ENCODE measurements at places on chromosomes 6 and 20. TPM values are rescaled to one million over a fixed set of nuclear protein-coding genes. Genes with fewer than 3 reads are reported as not detected.

UBE2C gene
- total RNA-seq, result 1.9 TPM

C6orf15 gene
- not detected for total RNA-seq

BTNL2 gene
- not detected for total RNA-seq

KCNQ2 gene
- total RNA-seq, result not detected

TBX18 gene
- 75.2 TPM for total RNA-seq

HTR1E gene
- total RNA-seq, result not detected

- H3K36me3 ChIP-seq, result no peaks in the 10 kb centered on the region
- peak; percentile 61 for DNase-seq
- H3K4me1 ChIP-seq, result no peaks in the 10 kb centered on the region
- H3K4me3 ChIP-seq, result no peak overlapping the region
Measured at GRCh38 chr6:14743474-14744211, 502.2 kb upstream of the JARID2 start.

DNA sequence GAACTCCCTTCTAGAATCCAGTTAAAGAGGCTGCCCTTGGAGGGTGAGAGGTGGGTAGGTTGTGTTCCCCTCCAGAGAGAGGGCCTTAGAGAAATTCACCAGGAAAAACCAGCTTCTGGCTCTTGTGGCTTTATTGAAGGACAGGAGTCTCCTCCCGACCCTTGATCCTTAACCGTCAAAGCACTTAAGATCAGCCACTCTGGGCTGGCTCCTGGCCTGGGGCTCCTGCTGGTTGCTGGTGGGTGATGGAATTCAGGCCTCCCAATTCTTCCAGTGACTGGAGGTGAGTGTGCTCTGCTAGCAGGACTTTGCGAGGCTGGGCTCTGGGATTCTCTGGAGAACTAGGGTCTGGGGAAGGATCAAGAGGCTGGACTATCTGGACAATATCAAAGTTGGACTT, 75.6 kb upstream of the LGSN start:
- no peaks in the 10 kb centered on the region for H3K27me3 ChIP-seq
- no peaks in the 10 kb centered on the region for H3K36me3 ChIP-seq
- no peak for DNase-seq
- H3K4me1 ChIP-seq, result no peaks in the 10 kb centered on the region
- no peak overlapping the region for H3K4me3 ChIP-seq

GRCh38 chr6:113317442-113317841, 539.7 kb upstream of the MARCKS start:
- H3K36me3 ChIP-seq, result no peaks in the 10 kb centered on the region
- no peak overlapping the region for H3K4me3 ChIP-seq
- H3K27ac ChIP-seq, result no peak overlapping the region

DNA sequence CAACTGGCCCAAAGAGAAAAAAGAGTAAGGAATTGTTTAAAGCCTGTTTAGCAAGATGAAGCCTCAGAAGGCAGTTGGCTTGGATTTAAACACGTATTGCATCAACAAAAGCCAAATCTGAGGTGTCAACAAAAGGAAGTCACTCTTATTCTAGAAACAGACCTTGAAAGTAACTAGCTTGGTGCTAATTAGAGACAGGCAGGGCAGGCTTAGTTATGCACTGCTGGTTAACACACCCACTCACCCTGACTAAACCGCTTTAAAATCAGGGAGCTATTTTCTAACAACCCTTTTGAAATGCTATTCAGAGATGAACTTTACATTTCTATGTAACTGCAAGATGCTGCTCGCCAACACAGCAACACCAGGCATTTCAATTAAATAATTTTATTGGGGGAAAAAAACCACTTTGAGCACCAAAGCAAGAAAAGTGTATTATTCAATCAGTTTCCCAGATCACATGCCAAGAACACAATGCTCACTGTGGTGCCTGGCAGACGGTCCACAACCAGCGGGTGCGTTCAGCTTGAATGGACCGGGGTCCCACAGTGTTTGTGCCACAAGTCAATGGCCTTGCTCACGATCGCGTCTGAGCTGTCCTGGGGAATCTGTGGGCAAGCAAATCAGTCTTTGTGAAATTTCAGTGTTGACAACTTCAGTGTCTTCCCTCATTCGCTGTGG, 23.6 kb downstream of the TBC1D7 start:
- H3K27me3 ChIP-seq, result no peaks in the 10 kb centered on the region
- no peaks in the 10 kb centered on the region for H3K36me3 ChIP-seq
- no peak for DNase-seq
- no peak overlapping the region for H3K27ac ChIP-seq
- no peaks in the 10 kb centered on the region for H3K4me1 ChIP-seq
- no peak overlapping the region for H3K4me3 ChIP-seq

DNA sequence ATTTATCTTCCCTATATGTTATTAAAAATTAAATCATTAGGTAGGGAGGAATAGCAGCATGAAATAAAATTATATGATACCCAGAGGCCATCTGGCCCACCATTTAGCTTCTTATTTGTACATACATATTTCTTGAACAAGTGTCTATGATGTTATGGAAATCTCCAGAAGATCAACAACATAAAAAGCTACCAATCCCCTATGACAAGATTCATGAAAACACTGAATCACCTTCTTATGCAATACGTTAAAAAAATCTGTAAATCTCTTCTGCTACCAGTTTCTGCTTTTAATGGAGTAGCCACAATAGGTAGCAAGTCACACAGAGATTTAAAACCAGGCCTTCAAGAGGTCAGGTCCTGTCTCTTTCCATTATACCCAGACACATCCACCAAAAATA, 125.8 kb upstream of the ENPP5 start:
- peaks cover 1% of the 10 kb centered on the region for H3K36me3 ChIP-seq
- no peak overlapping the region for H3K27ac ChIP-seq
- no peak for DNase-seq
- no peaks in the 10 kb centered on the region for H3K27me3 ChIP-seq
- H3K4me3 ChIP-seq, result no peak overlapping the region

DNA sequence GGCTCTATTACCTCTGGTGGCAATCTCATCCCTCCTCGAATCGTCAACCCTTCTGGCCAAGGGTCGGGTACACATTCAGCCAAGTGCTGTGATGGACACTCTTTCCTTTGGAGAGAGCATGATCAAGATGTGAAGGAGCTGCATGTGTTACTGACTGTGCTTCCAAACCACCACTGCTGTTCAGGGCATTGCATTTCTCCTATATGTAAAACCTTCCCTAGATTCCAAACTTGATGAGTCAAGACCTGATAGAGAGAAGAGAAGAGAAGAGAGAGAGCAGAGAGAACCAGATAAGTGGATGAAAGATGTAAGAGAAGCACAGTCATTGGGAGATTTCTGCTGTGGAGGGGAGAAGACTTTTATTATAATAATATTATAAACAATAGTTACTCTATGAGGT, 162.2 kb downstream of the KCNQ5 start:
- no peak overlapping the region for H3K4me3 ChIP-seq
- peak overlapping the region; percentile 22 for H3K27ac ChIP-seq
- no peaks in the 10 kb centered on the region for H3K27me3 ChIP-seq
- H3K36me3 ChIP-seq, result no peaks in the 10 kb centered on the region
- peaks cover 11% of the 10 kb centered on the region for H3K4me1 ChIP-seq

DNA sequence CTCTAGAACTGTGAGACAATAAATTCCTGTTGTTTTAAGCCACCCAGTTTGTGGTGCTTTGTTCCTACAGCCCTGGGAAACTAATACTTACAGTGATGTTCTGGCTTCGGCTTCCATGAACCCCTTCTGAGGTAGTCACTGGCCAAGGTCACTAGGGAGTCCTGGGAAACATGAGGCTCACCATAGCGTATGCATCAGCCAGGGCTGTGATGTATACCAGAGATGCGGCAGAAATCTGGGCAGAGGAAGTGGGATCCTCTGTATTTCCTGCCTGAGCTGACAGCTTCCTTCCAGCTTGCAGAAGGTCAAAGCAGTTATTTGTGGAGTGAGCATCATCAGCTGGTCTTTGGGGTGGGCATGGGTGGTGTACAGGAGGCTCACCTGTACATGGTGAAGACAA, 27.9 kb downstream of the KAT14 start:
- H3K4me1 ChIP-seq, result peaks cover 3% of the 10 kb centered on the region
- no peak overlapping the region for H3K27ac ChIP-seq
- H3K27me3 ChIP-seq, result no peaks in the 10 kb centered on the region
- H3K36me3 ChIP-seq, result no peaks in the 10 kb centered on the region
- no peak for DNase-seq

- no peaks in the 10 kb centered on the region for H3K27me3 ChIP-seq
- no peak overlapping the region for H3K4me3 ChIP-seq
- no peaks in the 10 kb centered on the region for H3K4me1 ChIP-seq
Measured at GRCh38 chr6:125932451-125932795, 24.1 kb upstream of the HINT3 start.

GRCh38 chr6:73612611-73613010, 41.2 kb downstream of the SLC17A5 start:
- DNase-seq, result no peak
- peaks cover 6% of the 10 kb centered on the region for H3K36me3 ChIP-seq
- no peak overlapping the region for H3K27ac ChIP-seq
- no peaks in the 10 kb centered on the region for H3K27me3 ChIP-seq
- H3K4me3 ChIP-seq, result no peak overlapping the region

DNA sequence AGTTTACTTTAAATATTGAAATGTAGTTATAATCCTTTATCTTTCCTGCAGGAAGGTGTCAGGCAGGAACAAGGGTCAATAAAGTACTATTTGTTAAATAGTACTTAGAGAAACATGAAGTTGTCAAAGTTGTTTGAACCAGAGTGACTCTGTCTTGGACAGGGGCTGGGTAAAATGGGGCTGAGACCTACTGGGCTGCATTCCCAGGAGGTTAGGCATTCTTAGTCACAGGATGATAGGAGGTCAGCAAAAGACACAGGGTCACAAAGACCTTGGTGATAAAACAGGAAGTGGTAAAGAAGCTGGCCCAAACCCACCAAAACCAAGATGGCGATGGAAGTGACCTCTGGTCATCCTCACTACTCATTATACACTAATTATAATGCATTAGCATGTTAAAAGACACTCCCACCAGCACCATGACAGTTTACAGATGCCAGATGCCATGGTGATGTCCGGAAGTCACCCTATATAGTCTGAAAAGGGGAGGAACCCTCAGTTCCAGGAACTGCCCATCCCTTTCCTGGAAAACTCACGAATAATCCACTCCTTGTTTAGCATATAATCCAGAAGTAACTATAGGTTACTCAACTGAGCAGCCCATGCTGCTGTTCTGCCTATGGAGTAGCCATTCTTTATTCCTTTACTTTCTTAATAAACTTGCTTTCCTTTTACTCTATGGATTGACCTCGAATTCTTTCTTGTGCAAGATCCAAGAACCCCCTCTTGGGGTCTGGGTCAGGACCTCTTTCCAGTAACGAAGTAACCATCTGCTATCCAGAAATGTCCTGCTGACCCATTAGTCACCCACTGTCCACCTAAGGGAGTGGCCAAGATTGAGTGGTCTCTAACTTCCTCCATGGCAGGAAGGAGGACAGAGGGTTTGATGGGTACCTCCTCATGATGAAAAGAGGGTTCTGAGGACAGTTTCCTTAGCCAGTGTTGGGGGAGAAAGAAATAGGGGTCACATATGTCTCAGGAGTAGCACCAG, 19.6 kb downstream of the SLC22A2 start:
- no peaks in the 10 kb centered on the region for H3K36me3 ChIP-seq

DNA sequence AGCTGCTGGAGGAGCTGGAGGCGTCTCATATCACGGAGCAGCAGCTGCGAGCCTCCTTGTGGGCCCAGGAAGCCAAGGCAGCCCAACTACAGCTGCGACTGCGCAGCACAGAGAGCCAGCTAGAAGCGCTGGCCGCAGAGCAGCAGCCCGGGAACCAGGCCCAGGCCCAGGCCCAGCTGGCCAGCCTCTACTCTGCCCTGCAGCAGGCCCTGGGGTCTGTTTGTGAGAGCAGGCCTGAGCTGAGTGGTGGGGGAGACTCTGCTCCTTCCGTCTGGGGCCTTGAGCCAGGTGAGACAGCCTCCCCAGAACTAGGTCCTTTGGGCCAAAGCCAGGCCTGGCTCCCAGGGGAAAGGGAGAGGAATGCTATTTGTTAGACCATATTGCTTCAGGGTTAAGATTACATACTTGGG, 31.7 kb downstream of the C20orf173 start:
- peak; percentile 86 for DNase-seq
- H3K4me1 ChIP-seq, result no peaks in the 10 kb centered on the region
- no peaks in the 10 kb centered on the region for H3K36me3 ChIP-seq
- no peak overlapping the region for H3K27ac ChIP-seq
- no peak overlapping the region for H3K4me3 ChIP-seq

DNA sequence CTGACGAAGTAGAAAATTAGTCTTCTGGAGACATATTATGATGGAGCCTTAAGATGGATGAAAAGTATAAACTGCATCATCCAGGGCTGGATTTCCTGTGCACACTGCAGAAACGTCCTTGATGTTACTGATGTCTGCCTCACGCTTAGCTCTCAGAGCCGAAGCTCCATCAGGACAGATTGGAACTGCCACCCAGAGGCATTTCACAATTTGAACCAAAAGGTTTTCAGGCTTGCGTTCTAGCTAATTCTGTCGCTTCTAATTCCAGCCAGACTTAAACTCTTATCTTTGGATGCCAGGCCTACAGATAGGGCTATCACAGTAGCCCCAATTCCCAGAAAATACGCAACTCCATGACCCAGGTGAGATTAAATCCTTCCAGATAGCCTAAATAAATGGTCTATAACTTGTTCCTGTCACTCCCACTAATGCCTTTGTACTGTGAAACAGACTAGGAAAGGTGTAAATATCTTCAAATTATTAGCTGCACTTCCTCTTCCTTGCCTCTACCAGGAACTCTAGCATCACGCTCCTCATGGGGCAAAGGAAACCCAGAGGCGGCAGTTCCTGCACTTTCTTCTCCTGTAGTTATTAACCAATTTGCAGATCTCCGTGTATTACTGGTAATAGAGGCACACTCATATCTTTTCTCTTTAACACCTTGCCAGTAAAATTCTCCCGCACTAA, 634.6 kb downstream of the PRKN start:
- H3K36me3 ChIP-seq, result no peaks in the 10 kb centered on the region
- H3K4me1 ChIP-seq, result no peaks in the 10 kb centered on the region
- H3K27ac ChIP-seq, result no peak overlapping the region

DNA sequence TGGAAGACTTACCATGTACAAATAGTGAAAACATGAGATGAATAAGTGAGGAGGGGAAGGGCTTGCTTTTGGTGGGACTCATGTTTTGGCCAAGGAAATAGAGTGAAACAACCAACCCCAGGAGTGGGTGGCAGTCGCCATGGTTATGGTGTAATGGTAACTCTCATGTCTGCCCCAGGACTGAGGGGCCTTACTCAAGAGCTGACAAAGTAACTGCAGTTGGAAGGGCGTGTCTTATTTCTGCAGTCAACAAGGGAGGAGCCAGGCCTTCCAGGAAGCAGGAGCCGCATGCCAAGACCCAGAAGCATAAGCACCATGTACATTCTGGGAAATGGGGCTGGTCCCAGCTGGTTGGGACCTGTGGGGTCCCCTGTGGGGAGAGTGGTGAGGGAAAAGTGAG, 108.5 kb downstream of the UNC5CL start:
- DNase-seq, result peak; percentile 52
- H3K27ac ChIP-seq, result no peak overlapping the region
- no peak overlapping the region for H3K4me3 ChIP-seq

GRCh38 chr6:106519460-106520394, 109.6 kb downstream of the RTN4IP1 start:
- no peaks in the 10 kb centered on the region for H3K4me1 ChIP-seq
- H3K27ac ChIP-seq, result no peak overlapping the region

DNA sequence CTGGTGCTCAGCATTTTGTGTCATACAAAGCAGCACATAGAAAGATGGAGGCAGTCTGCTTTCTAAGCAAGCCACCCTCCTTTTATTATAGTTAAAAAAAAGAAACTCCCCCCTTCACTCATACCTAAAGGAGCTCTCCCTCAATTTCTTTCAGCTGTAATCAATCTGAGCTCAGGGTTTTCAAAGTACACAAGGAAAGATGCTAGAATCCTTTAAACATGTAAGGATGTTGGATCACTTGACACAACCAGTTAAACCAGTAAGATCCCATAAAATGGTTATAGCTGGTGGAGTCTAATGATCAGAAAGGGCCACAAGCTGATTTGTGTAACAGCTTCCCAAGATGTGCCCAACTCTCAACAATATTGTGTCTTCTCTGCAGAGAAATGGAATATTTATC, at the start of gene CALHM4:
TSS of gene CALHM4 (plus strand) at position 301 of the 400 bp plus-strand sequence. CDS start at position 344, 43 bp downstream.
- no peak within 1 kb of the TSS for H3K27ac ChIP-seq
- H3K4me3 ChIP-seq, result no peak within 1 kb of the TSS
- H3K36me3 ChIP-seq, result no peaks in the 10 kb centered on the region
- DNase-seq, result no peak
- no peaks in the 10 kb centered on the region for H3K27me3 ChIP-seq

All from aorta (tissue), 5 donors.